Chondrocyte (in vitro differentiated cells): ENCODE measurements at places on chromosomes 16 and 17. TPM values are rescaled to one million over a fixed set of nuclear protein-coding genes. Genes with fewer than 3 reads are reported as not detected.

CACNG5 gene
- not detected in 3 replicates for total RNA-seq

ELMO3 gene
- total RNA-seq: 1.1 to 1.2 TPM (median 1.1 TPM) in 3 replicates

- DNase-seq: no peak
These were observed 124.6 kb downstream of the TOX3 start for GRCh38 chr16:52422307-52422706.

DNA sequence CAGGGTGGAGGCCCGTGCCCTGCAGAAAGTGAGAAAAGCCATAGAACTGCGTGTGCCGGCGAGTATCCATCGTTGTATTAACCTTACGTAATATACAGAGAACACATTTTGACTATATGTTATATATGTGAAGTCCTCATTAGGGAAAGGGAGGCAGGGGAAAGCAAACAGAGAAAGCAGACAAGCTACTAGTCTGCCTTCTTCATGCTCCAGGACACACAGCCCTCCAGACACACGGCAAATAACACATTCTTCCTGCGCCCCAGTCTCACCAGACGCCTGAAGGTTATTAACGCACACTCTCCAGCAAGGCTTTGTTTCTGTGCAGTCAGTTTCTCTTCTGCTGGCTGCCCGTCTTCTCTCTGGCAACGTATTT, 28.8 kb downstream of the PRDM7 start:
- no peak for DNase-seq

DNA sequence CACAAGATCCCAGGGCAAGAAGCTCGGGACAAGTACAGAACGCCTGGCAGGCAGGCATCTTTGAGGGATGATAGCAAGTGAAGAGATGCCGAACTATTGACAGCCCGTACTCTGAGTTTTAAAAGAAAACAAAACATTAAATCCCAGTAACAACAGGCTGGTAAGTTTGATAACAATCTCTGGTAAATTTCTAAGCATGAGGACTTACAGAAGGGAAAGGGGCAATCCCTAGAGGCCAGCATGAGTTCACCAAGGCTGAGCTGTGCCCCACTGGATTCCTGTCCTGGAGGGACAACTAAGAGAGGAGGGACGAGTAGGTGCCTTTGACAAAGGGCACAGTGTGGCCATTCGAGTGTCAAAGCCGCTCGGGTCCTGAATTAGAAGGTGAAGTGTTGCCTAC, 26.2 kb downstream of the CCDC182 start:
- no peak for DNase-seq

DNA sequence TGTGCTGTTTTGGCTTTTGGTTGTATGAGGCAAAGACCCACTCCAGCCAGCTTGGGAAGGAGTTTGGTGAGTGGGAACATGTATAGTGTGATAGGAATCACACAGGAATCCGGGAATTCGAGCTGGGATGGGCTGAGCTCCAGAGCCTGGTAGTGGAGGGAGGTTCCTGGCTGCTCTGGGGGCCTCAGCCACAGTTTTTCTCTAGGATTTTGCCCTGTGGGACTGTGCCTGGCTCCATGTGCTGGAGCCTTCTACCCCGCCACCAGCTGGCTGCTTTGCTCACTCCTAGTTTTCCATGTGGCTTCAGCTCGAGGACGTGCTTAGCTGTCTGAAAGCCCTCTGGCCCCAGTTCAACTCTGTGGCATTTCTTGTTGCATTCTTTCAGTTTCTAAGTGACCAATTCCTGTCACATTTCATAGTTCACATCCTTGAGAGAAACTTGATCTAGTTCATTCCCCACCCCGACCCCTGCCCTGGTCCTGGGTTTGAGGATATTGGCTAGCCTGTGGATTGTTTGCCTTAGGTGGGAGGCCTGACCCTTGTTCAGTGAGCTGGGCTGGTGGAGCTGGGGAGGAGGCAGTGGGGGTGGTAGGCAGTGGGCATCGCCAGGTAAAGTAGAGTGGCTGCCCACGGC, 5.0 kb downstream of the SEC14L1 start:
- DNase-seq: no peak

DNA sequence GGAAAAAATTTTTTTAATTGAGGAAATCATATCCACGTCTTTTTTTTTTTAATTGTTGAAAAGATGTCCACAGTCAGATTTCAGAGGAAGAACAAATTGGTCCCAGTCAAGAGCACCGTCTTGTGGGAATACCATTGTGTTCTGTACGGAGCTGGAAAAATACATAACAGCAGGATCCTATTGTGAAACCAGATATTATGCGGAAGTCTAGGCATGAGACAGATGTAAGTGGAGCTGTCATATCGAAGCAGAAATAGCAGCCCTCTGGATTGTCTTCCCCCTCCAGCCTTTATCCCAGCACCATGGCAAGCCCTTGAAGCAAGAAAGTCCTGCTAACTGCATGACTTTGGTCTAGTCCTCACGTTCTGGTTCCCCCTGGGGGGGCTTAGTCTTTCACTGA, 391.6 kb upstream of the ASIC2 start:
- DNase-seq: no peak

DNA sequence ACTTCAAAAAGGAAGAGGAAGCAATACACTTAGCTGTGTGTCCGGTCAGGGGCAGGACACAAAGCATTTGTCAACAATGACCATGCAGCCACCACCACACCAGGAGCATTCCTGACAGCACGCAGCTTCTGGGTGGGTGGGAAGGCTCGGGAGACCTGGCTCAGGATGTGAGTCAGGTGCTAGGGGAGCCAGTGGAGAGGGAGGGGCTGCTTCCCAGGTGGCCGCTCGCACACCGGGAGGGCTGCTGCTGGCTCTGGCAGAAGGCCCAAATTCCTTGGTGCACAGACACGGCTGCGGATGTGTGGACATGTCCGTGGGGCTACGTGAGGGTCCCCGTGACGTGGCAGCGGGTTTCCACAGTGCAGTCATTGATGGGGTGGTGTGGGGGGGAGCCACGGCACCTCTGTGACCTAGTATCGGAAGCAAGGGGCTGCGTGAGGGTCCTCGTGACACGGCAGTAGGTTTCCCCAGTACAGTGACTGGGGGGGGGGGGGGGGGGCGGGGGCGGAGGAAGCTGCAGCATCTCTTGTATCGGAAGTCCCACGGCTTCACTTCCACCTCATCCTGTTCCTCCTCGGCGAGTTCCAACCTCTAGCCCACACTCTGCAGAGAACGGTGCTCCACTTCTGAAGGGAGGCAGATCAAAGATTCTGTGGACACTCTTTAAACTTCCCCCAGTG, 112.8 kb downstream of the ZNF778 start:
- no peak for DNase-seq

- no peak for DNase-seq
These were observed 20.5 kb downstream of the EFTUD2 start for GRCh38 chr17:44878627-44879221.

- DNase-seq: no peak
These were observed 15.8 kb upstream of the RBBP6 start for GRCh38 chr16:24523569-24523968.

DNA sequence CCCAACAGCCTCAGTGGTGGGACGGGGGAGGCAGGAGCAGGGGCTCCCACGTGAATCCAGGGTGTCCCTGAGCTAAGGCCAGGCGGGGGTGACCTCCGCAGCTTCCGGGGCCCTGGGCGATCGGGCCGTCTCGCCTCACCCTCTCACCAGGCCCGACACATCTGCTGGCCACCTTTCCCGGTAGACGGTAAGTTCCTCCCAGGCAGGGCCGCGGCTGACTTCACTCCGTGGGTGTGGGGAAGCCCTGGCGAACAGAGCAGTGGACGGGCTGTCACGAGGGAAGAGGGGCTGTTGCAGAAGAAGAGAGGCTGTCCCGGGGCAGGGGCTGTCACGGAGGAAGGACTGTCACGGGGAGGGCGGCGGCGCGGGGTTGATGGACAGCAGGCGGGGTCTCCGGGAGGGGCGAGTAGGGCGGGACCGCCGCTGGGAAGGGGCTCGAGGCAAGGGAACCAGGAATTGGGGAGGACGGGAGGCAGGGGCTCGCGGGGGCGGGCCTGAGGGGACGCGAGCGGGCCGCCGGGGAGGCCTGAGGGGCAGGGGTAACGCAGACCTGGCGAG, 498 bp downstream of the PKMYT1 start:
- DNase-seq: no peak
